ENCODE measurements at places on chromosomes 3 and 15.

GRCh38 chr3:139564294-139564861 lies 24.8 kb upstream of the RBP1 start:
- DNase-seq = no peak

- no peak for DNase-seq
These were observed 206.4 kb upstream of the CFAP20DC start for GRCh38 chr3:59256230-59256629.

DNA sequence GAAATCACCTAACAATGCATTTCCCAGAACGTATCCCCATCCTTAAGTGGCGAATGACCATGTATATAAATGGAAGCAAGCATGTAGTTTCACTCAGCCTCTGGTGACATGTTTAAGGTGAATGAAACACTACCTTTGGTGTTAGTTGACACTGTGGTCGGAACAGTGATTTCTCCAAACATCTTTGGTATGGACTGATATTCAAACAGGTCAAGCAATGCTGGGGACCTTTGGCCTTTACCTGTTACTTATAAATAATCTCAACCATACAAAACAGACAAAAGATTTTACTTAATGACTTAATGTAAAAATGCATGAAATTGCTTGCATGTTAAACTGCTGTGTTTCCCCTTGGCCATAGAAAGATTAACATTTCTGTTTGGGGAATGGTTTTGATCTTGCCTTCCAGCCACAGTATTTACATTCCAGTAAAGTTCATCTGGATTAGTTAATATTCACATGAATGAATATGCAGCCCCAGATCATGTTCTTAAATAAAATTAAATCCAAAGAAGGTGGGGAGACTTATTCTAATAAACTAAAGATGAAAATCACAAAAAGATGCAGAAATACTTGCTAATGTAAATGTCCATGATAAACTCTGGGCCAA lies 74.4 kb upstream of the HES1 start:
- DNase-seq = peak; percentile 7

- DNase-seq = no peak
These were observed at the start of gene ALDH1A3 for GRCh38 chr15:100879464-100880138. TSS of gene ALDH1A3 (plus strand) at chr15:100879831. CDS start at chr15:100879908, 77 bp downstream.

DNA sequence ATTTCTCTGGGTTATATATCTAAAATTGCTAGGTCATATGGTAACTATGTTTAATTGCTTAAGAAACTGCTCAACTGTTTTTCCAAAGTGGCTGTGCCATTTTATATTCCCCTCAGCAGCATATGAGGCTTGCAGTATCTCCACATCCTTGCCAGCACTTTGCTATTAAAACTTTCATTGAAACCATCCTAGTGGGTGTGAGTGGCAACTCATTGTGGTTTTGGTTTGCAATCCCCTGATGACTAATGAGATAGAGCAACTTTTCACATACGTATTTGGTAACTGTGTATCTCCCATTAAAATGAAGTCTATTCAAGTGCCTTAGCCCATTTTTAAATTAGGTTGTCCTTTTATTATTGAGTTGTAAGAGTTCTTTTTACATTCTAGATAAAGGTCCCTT lies 17.3 kb downstream of the KPNA1 start:
- peak; percentile 69 for DNase-seq

Data from AG09319 (cell line).